ENCODE measurements at places on chromosomes 12 and 14. TPM values are rescaled to one million over a fixed set of nuclear protein-coding genes. Genes with fewer than 3 reads are reported as not detected.

- no peak overlapping the region for H3K27ac ChIP-seq
- H3K4me1 ChIP-seq: peaks cover 23% of the 10 kb centered on the region
- no peaks in the 10 kb centered on the region for H3K27me3 ChIP-seq
- H3K4me3 ChIP-seq: no peak overlapping the region
These were observed 55.0 kb downstream of the POLR3B start for GRCh38 chr12:106412563-106412962.

DNA sequence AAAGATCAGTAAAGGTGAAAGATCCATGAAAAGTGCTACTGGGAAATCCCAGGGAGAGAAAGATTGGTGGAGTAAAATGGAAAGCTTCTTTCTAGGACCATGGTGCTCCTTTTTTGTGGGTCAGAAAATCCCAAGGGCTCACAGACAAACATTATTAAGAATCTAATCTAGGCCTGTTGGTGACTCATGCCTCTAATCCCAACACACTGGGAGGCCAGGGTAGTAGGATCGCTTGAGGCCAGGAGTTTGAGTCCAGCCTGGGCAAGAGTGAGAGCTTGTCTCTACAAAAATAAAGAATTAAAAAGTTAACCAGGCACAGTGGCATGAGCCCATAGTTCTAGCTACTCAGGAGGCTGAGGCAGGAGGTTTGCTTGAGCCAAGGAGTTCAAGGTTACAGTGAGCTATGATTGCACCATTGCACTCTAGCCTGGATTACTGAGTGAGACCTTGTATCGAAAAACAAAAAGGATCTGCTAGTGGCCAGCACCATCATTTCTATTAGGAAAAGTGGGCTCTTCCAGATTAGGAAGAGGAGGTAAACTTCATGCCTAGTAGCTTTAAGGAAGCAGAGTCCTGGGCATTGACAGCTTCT, 43.0 kb downstream of the TXNRD1 start:
- no peaks in the 10 kb centered on the region for H3K27me3 ChIP-seq
- peaks cover under 1% of the 10 kb centered on the region for H3K4me1 ChIP-seq
- no peak overlapping the region for H3K27ac ChIP-seq
- no peak overlapping the region for H3K4me3 ChIP-seq
- DNase-seq: no peak
- H3K36me3 ChIP-seq: no peaks in the 10 kb centered on the region

B3GNT4 gene
- 0.54 TPM for total RNA-seq

DNA sequence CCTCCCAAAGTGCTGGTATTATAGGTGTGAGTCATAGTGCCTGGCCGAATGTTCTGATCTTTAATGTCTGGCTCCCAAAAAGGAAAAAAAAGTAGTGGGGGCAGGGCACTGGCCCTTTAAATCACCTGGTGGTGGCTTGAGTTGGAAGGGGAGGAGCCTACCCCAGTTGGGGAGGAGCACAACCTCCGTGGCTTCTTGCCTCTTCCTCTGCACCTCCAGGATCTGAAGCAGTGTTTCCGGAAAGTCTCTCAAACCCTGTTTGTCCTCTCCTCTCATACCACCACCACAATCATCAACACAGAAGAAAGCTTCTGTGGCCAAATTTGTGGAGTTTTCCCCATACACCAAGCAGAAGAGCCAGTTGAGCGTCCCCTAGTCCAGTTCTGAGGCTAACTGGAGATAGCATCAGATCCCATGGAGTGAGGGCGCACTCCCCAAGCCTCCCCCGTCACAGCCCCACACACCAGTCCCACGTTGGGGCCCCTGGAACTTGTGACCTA, 24.3 kb upstream of the RCOR1 start:
- no peak overlapping the region for H3K4me3 ChIP-seq
- DNase-seq: no peak
- no peak overlapping the region for H3K27ac ChIP-seq

GRCh38 chr12:75996861-75997447, 34.6 kb downstream of the PHLDA1 start:
- no peaks in the 10 kb centered on the region for H3K27me3 ChIP-seq
- H3K36me3 ChIP-seq: no peaks in the 10 kb centered on the region
- H3K4me1 ChIP-seq: peaks cover 16% of the 10 kb centered on the region
- H3K4me3 ChIP-seq: no peak overlapping the region

GUCY2C gene
- total RNA-seq: 0.09 TPM

- no peak within 1 kb of the TSS for H3K27ac ChIP-seq
- H3K4me3 ChIP-seq: no peak within 1 kb of the TSS
- peaks cover 2% of the 10 kb centered on the region for H3K27me3 ChIP-seq
- peaks cover 3% of the 10 kb centered on the region for H3K4me1 ChIP-seq
These were observed at the start of gene TMEM52B for GRCh38 chr12:10178821-10179220. TMEM52B (plus strand) TSS chr12:10179032; CDS start chr12:10179575, 543 bp downstream.

DNA sequence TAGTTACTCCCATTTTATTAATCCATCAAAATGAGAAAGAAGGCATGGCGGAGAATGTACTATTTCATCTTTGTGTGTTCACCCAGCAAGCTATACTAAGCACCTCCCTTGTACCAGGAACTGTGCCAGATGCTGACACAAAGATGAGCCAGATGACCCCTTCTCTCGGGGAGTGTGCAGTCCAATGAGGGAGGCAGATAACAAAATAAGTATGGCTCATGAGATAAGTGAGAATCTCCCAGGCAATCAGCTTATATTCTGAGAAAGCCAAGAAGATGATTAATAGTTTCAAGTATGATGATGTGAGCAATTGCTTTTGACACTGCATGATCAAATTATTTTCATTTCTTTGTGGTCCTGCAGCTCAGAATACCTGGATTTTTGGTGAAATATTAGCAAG, 1.3 kb upstream of the TMEM233 start:
- H3K27me3 ChIP-seq: peaks cover 4% of the 10 kb centered on the region
- no peak overlapping the region for H3K27ac ChIP-seq
- H3K4me3 ChIP-seq: no peak overlapping the region
- DNase-seq: peak; percentile 18

- peaks cover 31% of the 10 kb centered on the region for H3K4me1 ChIP-seq
- H3K4me3 ChIP-seq: no peak overlapping the region
- H3K27ac ChIP-seq: no peak overlapping the region
These were observed 16.4 kb downstream of the MLXIP start for GRCh38 chr12:122094735-122095631.

- peak; percentile 98 for DNase-seq
- H3K27me3 ChIP-seq: no peaks in the 10 kb centered on the region
- H3K4me3 ChIP-seq: no peak overlapping the region
- no peaks in the 10 kb centered on the region for H3K4me1 ChIP-seq
- no peaks in the 10 kb centered on the region for H3K36me3 ChIP-seq
These were observed 122.1 kb downstream of the PRKD1 start for GRCh38 chr14:29805415-29806123.

DNA sequence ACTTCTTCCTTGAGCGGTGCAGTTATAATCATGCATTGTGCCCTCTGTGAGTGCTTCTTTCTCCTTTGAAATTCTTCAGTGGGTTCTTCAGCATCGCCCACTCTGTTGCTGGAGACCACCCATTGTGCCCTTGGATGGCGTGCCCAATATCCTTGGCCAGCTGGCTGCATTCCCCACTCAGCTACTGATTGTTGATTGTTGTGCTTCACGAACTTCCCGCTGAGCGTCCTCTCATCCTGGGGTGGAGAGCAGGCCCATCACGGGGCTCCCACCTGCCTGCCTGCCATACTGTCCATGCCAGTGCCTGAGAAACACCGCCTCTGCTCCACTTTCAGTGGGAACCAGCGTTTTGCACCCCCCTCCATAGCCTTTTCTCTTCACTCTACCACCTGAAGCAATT, 8.6 kb upstream of the SSTR1 start:
- no peaks in the 10 kb centered on the region for H3K36me3 ChIP-seq
- no peak overlapping the region for H3K27ac ChIP-seq
- no peaks in the 10 kb centered on the region for H3K4me1 ChIP-seq
- H3K4me3 ChIP-seq: no peak overlapping the region

DNA sequence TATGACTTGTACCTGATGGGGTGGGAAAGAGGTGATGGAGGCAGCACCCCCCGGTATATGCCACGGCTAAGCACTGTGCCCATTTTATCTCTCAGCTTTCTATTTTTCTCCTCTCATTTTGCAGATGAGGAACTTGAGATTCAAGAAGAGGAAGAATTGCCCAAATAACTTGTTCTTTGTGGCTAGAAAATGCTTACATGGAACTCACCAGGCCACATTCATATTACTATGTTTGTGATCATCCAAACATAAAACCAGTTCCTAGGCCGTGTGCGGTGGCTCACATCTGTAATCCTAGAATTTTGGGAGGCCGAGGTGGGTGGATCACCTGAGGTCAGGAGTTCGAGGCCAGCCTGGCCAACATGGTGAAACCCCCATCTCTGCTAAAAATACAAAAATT, 14.5 kb upstream of the PSMD9 start:
- H3K4me3 ChIP-seq: no peak overlapping the region
- H3K36me3 ChIP-seq: no peaks in the 10 kb centered on the region
- no peak for DNase-seq

DNA sequence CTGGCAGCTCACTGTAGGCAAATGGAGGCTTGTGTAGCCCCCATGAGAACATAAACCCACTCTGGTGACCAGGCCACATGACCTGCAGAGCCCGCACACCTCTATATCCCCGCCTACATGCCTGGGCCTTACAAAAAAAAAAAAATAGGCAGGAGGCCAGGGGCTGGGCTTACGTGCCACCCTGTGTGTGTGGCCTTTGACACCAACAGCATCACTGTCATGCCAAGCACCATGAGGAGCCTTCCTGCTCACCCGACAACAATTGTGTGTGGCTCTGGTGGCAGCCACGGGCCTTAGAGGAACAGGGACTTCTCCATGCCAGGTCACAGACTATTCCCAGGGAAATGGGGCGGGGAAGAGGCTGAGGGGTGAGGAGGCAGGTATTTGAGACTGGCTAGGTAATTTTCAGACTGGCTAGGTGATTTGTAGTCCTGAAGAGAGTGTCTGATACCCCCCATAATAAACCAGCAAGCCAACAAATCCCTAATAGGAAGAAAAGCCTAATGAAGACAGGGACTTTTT, 140.0 kb downstream of the DPF3 start:
- no peaks in the 10 kb centered on the region for H3K4me1 ChIP-seq
- no peaks in the 10 kb centered on the region for H3K27me3 ChIP-seq
- DNase-seq: no peak

- H3K36me3 ChIP-seq: no peaks in the 10 kb centered on the region
- peak; percentile 77 for DNase-seq
- H3K27me3 ChIP-seq: no peaks in the 10 kb centered on the region
- H3K4me1 ChIP-seq: no peaks in the 10 kb centered on the region
- no peak overlapping the region for H3K27ac ChIP-seq
These were observed 18.8 kb upstream of the GAS2L3 start for GRCh38 chr12:100554608-100555077.

GRCh38 chr12:114305446-114305845, 100.5 kb downstream of the TBX5 start:
- no peaks in the 10 kb centered on the region for H3K27me3 ChIP-seq
- H3K4me1 ChIP-seq: peaks cover 3% of the 10 kb centered on the region
- no peaks in the 10 kb centered on the region for H3K36me3 ChIP-seq
- H3K4me3 ChIP-seq: no peak overlapping the region
- no peak overlapping the region for H3K27ac ChIP-seq
- DNase-seq: no peak

KRT5 gene
- 0.25 TPM for total RNA-seq

LTBR gene
- 2.8 TPM for total RNA-seq

LRRC74A gene
- total RNA-seq: not detected

DNA sequence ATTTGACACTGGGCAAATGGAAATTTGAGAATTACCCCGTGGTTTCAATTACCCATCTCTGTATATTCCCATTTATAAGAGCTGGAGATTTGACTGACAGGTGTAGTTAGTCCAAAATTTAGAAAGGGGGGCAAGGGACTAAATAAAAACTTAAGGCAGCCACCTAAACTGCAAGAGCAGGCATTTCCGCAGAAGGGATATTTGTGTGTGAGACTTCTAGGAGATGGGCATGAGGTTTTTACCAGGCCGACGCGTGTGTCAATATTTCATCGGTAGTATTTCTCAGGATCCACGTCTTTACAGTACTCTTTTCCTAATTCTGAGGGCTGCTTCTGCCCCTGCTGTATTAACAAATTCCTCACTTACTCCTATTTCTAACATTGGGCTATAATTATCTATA, 1.4 kb downstream of the FAR2 start:
- peaks cover 16% of the 10 kb centered on the region for H3K4me1 ChIP-seq
- H3K27me3 ChIP-seq: no peaks in the 10 kb centered on the region
- no peak overlapping the region for H3K27ac ChIP-seq
- no peak for DNase-seq

DNA sequence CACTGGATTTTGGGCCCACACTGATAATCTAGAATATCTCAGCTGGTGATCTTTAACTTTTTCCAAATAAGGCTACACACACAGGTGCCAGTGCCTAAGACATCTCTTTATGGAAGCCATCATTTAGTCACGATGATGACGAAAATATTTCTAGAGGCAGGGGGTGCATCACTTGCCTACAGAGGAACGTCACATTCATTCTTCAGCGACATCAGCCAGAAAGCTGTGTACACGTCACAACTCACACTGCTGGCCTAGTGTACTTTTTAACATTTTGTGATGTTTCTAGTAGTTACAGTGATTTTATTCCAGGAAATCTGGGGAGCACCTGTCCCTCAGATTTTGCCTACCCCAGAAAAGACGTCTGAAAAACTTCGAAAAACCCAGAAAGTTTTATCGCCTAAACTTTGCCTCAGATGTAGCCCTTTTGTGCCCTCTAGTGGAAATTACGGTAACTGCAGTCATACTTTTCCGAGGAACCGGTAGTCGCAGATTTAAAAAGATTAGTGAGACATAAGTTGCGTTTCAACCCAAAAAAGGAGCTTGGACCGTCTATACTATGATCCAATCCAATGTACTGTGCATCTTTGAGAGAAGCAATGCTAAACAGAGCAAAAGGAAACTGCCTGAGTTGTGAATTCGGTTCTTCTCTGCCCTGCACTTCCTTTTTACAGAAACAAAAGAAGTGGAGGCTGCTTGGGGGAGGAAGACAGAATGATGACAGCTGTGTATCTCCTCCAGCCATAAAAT, 64.3 kb upstream of the STON2 start:
- no peaks in the 10 kb centered on the region for H3K27me3 ChIP-seq
- peak; percentile 26 for DNase-seq
- no peaks in the 10 kb centered on the region for H3K36me3 ChIP-seq
- H3K4me1 ChIP-seq: peaks cover 3% of the 10 kb centered on the region
